ENCODE measurements at places on chromosomes 2 and 18. TPM values are rescaled to one million over a fixed set of nuclear protein-coding genes. Genes with fewer than 3 reads are reported as not detected.

DNA sequence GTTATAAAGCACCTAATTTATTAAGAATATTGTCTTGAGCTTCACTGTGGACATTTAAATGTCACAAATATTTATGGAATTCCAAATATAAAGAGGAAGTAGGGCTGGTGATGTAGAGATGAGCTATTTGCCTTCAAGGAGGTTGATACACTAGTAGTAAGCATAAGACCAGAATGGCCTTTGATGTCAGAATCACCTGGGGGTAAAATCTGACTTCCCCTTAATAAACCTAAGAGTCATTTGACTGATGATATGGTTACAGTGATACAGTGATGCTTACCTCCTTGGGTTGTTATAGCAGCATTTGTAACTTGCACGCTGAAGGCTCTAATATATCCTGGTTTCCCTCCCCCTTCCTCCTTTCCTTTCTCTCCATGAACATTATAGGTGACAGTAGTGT, 143.7 kb downstream of the CERS6 start:
- H3K36me3 ChIP-seq, result no peaks in the 10 kb centered on the region
- H3K27me3 ChIP-seq, result no peaks in the 10 kb centered on the region
- no peak overlapping the region for H3K4me3 ChIP-seq
- H3K4me1 ChIP-seq, result no peaks in the 10 kb centered on the region
- DNase-seq, result no peak

DNA sequence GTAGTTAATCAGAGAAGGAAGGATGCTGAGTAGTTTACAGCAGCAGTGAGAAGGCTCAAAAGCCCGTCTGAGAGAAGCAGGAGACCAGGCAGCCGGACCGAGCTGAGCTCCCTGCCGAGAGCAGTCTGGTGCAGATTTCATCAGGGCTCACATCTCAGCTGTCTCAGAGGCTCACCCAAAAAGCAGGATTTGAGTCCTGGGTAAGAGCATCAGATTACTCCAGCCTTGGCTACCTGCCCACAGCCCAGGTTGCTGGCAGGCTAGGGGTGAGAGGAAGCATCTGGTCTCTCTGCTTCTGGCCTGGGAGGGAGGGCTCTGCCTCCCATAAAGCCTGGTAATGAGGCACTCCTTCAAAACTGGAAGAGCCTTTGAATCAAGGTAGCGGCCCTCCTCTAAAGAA, 140.5 kb downstream of the ST6GAL2 start:
- H3K27ac ChIP-seq, result no peak overlapping the region
- no peak for DNase-seq
- H3K36me3 ChIP-seq, result no peaks in the 10 kb centered on the region
- no peaks in the 10 kb centered on the region for H3K4me1 ChIP-seq
- no peak overlapping the region for H3K4me3 ChIP-seq

GRCh38 chr2:201171259-201171814, 11.6 kb upstream of the CASP10 start:
- no peak overlapping the region for H3K4me3 ChIP-seq
- no peaks in the 10 kb centered on the region for H3K4me1 ChIP-seq
- H3K27ac ChIP-seq, result no peak overlapping the region
- DNase-seq, result no peak

DNA sequence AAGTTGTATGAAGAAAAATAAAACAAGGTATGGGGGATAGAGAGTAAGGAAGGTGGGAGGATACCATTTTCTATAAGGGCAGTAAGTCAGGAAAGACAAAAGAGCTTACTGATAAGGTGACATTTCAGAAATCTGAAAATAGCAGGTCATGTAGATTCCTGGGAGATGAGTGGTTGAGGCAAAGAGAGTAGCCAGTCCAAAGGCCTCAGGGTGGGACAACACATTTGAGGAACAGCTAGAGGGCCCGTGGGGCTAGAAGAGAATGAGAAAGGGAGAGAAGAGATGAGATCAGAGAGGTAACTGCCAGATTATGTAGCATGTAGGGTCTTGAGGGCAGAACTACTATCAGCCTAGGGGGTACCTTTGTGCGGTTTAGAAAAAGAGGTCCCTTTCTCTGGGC, 2.9 kb downstream of the CLHC1 start:
- no peak for DNase-seq
- no peaks in the 10 kb centered on the region for H3K36me3 ChIP-seq
- peaks cover 6% of the 10 kb centered on the region for H3K4me1 ChIP-seq
- H3K27ac ChIP-seq, result no peak overlapping the region

The SLC4A1AP gene
- polyA plus RNA-seq, result 10.3 TPM

DNA sequence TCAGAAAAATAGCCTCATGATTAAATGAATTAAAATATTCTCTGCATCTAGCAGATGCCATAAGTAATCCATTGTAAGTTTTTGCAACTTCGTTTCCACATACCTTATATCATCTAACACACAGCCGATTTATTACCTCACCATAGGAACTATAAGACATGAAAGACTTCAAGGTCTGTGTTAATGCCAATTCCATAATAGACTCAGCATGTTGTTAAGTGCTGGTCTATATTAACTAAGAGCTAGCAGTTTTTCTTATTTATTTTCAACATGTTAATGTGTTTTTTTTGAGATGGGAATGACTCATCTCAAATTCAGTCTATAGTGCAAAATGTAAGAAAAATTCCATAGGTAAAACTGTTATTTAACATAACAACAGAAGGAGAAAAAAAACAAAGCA, 243.9 kb upstream of the GULP1 start:
- no peak overlapping the region for H3K4me3 ChIP-seq
- no peak overlapping the region for H3K27ac ChIP-seq
- DNase-seq, result no peak
- H3K27me3 ChIP-seq, result no peaks in the 10 kb centered on the region
- H3K36me3 ChIP-seq, result no peaks in the 10 kb centered on the region

DNA sequence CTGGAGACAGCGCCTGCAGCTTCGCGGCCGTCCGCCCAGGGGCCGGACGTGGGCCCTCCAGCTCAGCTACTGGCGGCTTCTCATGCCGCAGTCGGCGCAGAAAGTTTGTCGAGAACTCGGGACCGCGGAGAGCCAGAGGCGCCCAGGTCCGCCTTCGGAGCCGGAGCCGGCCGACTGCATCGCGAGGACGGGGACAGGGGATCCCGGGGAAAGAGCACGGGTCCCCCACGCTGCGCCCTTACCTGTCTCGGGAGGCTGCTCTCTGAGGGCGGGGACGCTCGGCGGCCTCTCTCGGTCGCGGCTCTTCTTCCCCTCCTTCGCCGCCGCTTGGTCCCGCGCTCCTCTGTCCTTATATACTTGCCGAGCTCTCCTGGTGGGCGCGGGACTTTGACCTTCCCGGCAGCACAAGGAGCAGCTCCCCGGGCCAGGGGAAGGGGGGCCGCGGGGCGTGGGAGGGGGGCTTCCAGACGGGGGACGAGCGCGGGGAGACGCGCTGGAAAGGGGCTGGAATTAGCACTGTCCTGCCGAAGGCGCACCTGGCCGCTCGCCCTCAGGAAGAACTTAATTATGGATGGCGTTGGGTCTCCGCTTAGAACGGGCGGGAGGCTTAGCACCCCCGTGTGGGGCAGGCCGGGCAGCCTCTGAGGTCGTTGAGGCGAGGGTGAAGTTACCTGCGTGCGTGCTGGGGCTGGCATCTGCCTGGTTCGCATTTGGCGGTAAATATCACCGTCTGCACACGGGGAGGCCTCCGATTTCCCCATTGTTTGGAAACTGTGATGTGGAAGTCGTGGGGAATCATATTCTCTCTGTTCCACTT, at the start of gene POMC:
POMC (minus strand) TSS at position 325 of the 817 bp plus-strand sequence. CDS start 3,808 bp downstream, outside the sequence.
- no peaks in the 10 kb centered on the region for H3K27me3 ChIP-seq
- DNase-seq, result peak; percentile 83
- H3K4me3 ChIP-seq, result peak within 1 kb of the TSS; percentile 1
- H3K4me1 ChIP-seq, result no peaks in the 10 kb centered on the region
- no peaks in the 10 kb centered on the region for H3K36me3 ChIP-seq
- no peak within 1 kb of the TSS for H3K27ac ChIP-seq

The MEMO1 gene
- 28.5 TPM for polyA plus RNA-seq

DNA sequence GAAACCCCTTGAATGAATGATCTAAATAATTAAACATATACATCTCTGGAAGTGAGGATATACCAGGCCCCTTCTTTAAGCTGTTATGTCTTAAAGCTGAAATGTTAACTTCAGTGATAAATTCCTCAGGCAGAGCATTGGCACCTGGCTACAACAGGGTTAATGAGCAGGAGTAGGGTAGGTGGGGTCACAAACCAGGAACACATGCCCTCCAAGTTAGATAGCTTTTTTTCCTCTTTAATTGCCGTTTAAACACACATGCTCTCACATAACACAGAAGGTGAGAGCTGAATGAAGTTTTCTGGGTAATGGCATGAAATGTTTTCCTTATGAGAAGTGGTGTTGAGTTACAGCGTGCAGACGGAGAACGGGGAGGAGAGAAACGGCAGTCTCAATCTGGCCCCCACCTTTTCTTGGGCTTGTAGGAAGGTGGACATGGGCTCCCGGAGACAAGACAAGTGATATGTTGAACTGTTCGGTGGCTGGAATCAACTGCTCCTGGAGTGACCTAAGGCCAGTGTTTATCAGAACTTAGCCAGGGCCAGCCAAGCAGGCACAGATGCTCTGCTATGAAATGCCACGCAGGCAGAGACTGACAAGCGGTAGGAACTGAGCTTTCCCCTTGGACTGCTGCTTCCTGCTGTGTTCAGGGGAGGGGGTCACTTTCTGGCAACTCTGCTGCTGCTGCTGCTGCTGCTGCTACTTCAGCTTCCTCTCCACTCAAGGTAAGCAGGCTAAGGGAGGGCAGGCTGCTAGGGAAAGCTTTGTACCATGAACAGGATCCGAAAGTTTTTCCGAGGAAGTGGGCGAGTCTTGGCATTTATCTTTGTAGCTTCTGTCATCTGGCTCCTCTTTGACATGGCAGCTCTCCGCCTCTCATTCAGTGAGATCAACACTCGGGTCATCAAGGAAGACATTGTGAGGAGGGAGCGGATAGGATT, at the start of gene GALNT5:
GALNT5 (plus strand) TSS at position 394 of the 941 bp plus-strand sequence; CDS start at position 772, 378 bp downstream.
- peaks cover 6% of the 10 kb centered on the region for H3K4me1 ChIP-seq
- no peaks in the 10 kb centered on the region for H3K27me3 ChIP-seq
- DNase-seq, result no peak
- H3K36me3 ChIP-seq, result no peaks in the 10 kb centered on the region
- peak within 1 kb of the TSS; percentile 3 for H3K4me3 ChIP-seq

- DNase-seq, result peak; percentile 83
- H3K27me3 ChIP-seq, result no peaks in the 10 kb centered on the region
- H3K36me3 ChIP-seq, result no peaks in the 10 kb centered on the region
- no peaks in the 10 kb centered on the region for H3K4me1 ChIP-seq
- no peak overlapping the region for H3K4me3 ChIP-seq
These were observed 102.4 kb downstream of the TRIB2 start for GRCh38 chr2:12819103-12819475.

GRCh38 chr2:246489-247144, 17.2 kb downstream of the SH3YL1 start:
- H3K27me3 ChIP-seq, result no peaks in the 10 kb centered on the region
- DNase-seq, result no peak
- peaks cover 12% of the 10 kb centered on the region for H3K36me3 ChIP-seq
- H3K4me3 ChIP-seq, result no peak overlapping the region
- no peak overlapping the region for H3K27ac ChIP-seq

- no peaks in the 10 kb centered on the region for H3K27me3 ChIP-seq
- no peak overlapping the region for H3K27ac ChIP-seq
- H3K4me3 ChIP-seq, result no peak overlapping the region
- H3K36me3 ChIP-seq, result no peaks in the 10 kb centered on the region
- no peak for DNase-seq
- no peaks in the 10 kb centered on the region for H3K4me1 ChIP-seq
These were observed 47.6 kb downstream of the GPD2 start for GRCh38 chr2:156483741-156484173.

DNA sequence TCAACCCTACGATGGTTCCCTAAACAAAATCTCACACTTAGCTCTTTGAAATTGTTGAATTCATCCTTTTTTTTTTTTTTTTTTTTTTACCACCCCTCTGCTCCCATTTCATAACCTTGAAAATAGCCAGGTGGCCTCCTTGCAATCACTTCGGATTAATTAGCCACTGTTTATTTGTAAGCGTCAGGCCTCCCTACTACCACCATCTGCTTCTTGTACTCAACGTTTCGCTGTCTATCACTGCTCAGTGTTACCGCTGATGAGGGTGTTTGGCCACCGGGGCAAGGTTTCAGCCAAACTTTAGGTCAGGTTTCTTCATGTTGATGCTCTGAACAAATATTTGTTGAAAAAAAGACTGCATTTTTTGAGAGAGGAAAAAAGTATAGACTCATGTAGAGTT, 183.2 kb downstream of the EPHA4 start:
- no peak for DNase-seq
- H3K27me3 ChIP-seq, result no peaks in the 10 kb centered on the region
- H3K4me1 ChIP-seq, result no peaks in the 10 kb centered on the region
- no peak overlapping the region for H3K27ac ChIP-seq
- no peak overlapping the region for H3K4me3 ChIP-seq

DNA sequence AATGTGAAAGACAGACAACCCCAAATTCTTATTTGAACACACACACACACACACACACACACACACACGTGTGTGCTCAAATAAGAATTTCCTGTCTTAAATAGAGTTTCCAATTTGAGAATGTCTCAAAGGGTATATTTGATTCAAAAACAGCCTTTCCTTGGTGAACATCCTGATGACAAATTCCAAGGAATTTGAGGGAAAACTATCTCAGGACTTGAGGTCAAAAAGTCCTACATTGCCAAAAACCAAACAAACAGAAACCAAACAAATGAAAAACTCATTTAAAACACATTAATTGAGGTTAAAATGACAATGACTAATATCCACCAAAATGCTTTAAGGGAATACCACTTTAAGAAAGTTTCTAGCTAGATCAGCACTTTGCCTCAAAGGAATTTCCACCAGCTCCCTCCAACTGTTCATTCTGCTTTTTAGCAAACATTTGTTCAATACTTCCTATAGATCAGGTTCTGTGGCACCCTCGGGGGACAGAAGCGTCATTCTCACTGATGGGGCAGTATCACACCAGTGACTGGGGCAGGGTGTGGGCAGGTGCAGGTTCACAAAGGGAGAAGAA, 232.1 kb upstream of the TRIB2 start:
- no peak overlapping the region for H3K4me3 ChIP-seq
- peaks cover 6% of the 10 kb centered on the region for H3K4me1 ChIP-seq
- DNase-seq, result no peak
- H3K27me3 ChIP-seq, result no peaks in the 10 kb centered on the region

DNA sequence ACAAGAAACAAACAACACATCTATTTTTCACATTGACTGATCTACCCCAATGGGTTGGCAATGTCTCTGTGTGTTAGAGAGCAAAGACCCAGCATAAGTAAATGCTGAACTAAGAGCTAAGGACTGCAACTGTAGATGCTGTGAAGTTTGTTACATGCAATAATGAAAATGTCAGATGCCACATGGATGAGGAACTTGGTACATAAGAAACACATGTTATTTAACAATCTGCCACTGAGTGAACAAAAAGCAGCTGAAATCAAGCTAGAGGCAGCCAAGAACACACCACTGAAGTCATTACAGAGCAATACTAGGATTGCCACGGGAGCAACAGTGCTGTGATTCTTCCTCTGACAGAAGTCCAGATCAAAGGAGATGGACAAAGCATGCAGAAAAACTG, 389.4 kb downstream of the CDH2 start:
- no peaks in the 10 kb centered on the region for H3K27me3 ChIP-seq
- H3K4me3 ChIP-seq, result no peak overlapping the region

GRCh38 chr2:234491281-234491680, 5.6 kb downstream of the ARL4C start:
- no peak overlapping the region for H3K4me3 ChIP-seq
- H3K36me3 ChIP-seq, result no peaks in the 10 kb centered on the region
- DNase-seq, result no peak

The IHH gene
- 2.0 TPM for polyA plus RNA-seq

The RMND5A gene
- 12.1 TPM for polyA plus RNA-seq

The MTERF4 gene
- polyA plus RNA-seq, result 38.4 TPM

The SPC25 gene
- polyA plus RNA-seq, result 1.0 TPM

- H3K4me3 ChIP-seq, result no peak overlapping the region
- peaks cover 2% of the 10 kb centered on the region for H3K4me1 ChIP-seq
- no peak overlapping the region for H3K27ac ChIP-seq
- no peaks in the 10 kb centered on the region for H3K27me3 ChIP-seq
These were observed 196.1 kb downstream of the MCFD2 start for GRCh38 chr2:46719487-46719886.

All from aorta (tissue), 5 donors.